ENCODE measurements at places on chromosomes 3 and 15. TPM values are rescaled to one million over a fixed set of nuclear protein-coding genes. Genes with fewer than 3 reads are reported as not detected.

Gene KATNBL1
- 55.1 TPM for total RNA-seq

Gene ASB7
- total RNA-seq = 15.0 TPM

DNA sequence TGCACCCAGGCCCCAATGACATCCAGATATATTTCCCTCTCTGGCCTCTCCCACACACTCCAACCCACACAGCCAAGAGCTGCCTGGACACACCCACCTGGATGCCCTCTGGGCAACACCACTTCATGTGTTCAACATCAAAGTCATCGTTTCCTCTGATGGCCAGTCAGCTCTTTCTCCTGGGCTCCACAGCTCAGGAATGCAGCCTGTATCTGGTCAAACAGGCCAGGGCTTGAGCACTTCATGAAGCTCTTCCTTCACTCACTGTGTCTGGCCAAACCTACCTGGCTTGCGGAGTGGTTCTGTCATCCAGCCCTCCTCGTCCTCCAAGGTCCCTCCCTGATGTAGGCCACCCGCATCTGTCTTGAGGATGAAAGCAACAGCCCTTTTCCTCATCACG lies 35.8 kb upstream of the SLC6A11 start:
- DNase-seq = no peak

DNA sequence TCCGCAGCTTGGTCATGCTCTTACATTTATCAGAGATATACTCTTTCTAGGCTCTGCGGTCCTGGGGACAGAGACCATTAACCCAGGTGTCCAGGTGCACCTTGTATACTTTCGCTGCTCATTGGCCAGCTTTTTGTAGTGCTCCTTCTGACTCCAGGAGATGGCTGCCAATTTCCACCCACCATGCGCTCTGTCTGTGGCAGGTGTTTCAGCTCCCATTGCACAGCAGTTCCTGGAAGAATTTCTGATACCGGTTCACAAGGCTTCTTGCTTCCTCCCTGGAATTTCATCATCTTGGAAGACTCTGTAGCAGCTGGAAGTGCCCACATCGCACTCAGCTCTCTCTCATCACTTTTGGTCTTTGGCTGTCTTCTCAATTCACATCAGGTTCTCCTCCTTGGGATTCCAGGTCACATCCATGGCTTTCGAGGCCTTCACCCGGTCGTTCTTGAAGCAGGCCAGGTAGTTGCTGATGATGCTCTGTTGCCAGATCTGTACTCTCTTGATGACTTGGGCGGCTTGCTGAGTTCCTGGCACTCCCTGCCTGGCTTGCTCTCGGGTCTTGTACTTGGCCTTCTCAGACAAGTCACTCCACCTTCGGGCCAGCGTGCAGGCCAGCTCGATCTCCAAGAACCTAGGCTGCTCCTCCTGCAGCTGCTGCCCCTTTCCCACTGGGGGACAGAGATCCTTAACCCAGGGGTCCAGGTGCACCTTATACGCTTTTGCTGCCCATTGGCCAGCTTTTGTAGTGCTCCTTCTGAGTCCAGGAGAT lies 41.1 kb upstream of the ARL8B start:
- DNase-seq = no peak

DNA sequence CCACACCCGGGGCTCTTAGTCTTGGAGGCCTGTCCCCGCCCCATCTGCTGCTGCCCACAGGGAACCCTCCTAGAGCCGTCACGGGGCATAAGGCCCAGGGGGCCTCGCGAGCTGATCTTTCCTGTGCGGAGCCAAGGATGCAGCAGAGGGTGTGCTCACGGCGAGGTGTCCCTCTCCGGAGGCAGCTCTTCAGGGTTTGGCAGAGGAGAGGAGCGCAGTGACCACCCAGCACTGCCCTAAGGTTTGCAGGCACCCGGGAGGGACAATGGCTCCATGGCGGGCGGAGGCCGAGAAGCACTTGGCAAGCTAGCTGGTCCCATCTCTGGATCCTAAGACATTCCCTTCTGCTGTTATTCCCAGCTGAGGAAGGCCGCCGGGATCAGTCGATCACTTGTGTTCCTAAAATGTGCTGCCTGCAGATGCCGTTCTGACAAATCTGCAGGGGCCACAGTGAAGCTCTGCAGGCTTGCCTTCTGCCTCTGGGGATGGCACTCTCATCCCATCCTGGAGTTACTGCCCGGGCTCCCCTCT lies 47.4 kb upstream of the PCSK6 start:
- DNase-seq = no peak

DNA sequence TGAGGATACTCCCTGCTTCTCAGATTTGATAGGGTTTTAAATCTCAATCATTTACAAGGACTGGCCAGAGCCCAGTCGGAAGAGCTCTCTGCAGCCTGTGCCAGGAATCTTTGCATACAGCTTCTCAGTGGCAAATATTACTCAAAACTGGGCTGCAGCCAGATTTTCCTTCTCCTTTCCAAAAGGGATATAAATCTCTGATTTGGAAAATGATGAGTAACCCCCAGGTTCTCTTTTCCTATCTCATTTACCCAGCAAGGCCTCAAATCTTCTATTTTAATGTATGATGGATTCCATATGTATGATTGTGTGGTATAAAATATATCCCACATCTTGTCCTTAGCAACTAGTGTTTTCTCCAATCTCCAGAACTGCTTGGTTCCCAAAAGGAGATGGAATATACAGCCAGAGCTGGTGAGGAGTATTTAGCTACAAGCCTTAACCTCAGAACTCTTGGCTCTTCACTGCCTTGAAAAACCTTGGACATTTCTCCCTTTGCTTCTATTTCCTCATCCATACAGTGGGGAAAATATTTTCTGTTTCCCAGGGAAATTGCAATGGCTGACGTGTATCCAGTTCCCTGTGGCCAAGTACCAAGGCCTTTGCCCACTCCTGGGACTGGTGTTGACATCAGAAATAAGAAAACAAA lies 114.4 kb downstream of the ATG7 start:
- no peak for DNase-seq

- DNase-seq = no peak
Measured at GRCh38 chr15:63560741-63561448, 36.3 kb upstream of the FBXL22 start.

- DNase-seq = no peak
Measured at GRCh38 chr3:156554515-156554841, 439 bp downstream of the SSR3 start.
